ENCODE measurements at places on chromosomes 13 and 19. TPM values are rescaled to one million over a fixed set of nuclear protein-coding genes. Genes with fewer than 3 reads are reported as not detected.

DNA sequence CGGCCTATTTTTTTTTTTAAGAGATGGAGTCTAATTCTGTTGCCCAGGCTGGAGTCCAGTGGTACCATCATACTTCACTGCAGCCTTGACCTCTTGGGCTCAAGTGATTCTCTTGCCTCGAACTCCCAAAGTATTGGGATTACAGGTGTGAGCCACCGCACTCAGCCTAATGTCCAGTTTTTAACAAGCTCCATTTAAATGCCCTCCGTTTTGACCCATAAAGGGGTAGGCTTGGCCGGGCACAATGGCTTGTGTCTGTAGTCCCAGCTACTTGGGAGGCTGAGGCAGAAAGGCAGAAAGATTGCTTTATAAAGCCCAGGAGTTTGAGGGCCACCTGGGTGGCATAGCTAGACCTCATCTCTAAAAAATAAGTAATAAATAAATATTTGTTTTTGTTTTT is 11.8 kb downstream of the LDLR start:
- no peak for DNase-seq

The CAPN12 gene
- total RNA-seq, result 27.6 TPM

The ZNF227 gene
- total RNA-seq, result 22.4 TPM

DNA sequence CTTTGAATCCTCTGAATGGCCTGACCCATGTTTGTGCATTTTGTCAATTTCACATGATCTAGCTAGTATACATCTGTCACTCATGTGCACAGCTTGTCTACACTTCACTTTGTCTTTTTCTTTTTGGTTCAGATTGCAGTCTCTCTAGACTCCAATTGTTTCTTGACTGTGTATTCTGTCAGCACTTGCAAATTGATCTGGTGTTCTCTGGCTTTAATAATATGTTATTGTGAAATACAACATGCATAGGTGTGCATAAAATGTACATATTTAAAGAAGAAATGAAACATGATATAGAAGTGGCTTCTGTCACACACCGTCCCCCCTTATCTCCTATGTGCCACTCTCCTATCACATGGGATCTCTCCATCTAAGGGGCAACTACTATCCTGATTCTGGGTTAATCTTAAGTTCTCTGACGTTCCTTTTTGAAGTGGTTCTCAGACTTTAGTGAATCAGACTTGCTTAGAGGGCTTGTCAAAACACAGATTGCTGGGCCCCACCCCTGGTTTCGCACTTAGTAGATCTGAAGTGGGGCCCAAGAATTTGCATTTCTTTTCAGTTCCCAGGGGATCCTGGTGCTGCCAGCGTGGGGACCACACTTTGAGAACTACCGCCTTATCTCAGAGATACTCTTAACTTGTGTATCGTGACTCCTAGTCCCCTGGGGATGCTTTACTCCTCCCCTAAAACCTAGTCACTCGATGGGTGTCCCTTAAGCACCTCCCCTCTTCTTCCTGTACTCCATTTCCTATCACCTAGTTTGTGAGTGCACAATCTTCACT is 5.8 kb downstream of the KRTDAP start:
- DNase-seq, result no peak

The TMEM150B gene
- total RNA-seq, result 1.9 TPM

- no peak for DNase-seq
Measured at GRCh38 chr13:32047088-32047487, 15.5 kb downstream of the FRY start.

DNA sequence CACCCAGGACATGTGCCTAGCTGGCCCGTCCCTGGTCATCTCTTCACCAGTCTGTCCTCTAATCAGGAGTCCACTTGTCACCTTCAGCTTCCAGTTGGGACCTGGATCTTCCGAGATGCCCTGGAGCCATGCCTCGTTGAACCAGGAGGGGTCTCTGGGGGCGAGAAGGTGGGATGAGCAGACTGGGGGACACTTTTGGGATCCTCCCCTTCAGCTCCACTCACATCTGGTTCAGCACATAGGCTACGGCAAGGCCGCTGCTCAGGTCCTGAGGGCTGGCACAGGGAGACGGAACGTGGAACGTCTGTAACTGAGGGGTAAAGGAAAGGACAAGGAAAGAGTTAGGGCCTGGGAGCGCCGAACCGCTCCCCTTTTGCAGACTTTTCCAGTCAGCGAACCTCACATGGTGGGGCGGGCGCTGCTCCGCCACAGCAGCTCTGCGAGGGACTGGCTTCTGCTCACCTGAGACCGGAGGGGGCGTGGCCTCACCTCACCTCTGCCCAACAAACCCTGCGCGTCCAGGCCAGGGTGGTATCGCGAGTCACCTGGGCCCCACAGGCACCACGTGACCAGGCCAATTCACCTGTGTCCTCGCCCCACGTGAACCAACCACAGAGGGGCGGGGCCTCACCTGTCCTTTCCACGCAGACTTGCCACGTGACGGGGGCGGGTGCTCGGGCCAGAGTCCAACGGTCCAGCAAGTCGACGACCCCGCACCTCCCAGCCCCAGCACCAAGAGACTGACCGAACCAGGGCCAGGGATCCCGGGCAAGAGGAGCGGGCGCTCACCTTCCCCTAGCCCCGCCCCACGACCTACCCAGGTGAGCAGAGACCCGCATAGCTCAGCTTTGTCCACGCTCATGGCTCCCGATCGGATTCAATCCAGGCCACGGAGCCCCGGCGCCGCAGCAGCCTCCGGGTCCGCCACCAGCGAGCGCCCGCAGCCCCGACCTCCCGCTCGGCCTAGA is at the start of gene HOOK2:
Gene HOOK2 (minus strand): TSS at position 965 of the 968 bp plus-strand sequence. CDS start 103 bp downstream, at position 862.
- peak; percentile 96 for DNase-seq

The F10 gene
- 9.4 TPM for total RNA-seq

DNA sequence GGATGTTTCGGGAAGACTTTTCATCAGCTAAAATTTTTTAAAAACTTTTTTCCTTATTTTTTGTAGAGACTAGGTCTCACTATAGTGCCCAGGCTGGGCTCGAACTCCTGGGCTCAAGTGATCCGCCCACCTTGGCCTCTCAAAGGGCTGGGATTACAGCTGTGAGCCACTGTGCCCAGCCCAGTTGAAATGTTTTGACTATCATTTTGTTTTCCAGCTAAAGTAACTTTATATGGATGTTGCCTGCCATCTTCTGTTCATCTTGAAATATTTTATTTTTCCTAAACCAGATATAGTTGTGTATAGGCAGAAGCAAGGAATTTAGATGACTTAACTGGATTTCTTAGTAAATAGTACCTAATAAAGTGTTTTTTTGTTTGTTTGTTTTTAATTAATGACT is 7.0 kb downstream of the CAB39L start:
- DNase-seq, result no peak

The WDR18 gene
- 36.6 TPM for total RNA-seq

DNA sequence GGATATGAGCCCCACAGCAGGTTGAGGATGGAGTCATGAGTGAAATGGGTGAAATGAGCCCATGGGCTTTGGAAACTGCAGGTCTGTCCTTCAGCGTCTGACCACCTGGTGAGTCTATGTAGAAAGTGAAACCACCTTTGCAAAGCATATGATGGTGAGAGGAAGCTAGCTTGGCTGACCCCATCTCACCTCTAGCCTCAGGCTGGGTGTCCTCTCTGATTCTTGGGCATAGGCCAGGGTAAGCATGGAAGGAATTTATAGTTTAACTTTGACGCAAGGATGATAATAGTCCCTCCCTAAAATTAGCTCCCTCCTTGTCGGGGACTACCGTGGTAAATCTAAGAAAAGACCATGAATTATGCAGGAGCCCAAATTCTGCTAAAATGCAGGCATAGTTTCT is 16.8 kb upstream of the PSG9 start:
- DNase-seq, result no peak

DNA sequence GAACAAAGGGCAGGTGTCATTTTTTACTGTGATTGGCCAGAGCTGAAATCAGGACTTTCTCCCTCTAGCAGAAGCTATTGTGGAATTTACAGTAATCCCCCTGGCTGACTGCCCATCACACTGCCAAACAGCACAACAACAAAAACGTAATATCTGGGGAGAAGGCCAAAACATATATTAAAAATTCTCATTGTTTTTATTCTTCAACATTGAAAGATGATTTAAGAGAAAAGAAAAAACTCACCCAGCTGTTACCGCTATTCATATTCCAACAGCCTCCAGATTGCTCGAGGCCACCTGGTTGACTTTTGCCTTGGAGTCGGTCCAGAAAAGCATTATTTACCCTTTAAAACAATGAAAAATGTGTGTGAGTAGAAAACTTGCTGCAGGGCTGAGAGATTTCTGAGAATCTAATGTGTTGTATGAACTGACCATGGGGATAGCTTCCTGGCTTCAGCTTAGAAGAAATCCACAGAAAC is 97.2 kb downstream of the EPSTI1 start:
- no peak for DNase-seq

- no peak for DNase-seq
Measured at GRCh38 chr13:102877303-102877702, 31.5 kb downstream of the ERCC5 start.

- no peak for DNase-seq
Measured at GRCh38 chr13:76106763-76107162, 470.6 kb downstream of the LMO7 start.

- no peak for DNase-seq
Measured at GRCh38 chr13:100512422-100512821, 76.2 kb downstream of the GGACT start.

DNA sequence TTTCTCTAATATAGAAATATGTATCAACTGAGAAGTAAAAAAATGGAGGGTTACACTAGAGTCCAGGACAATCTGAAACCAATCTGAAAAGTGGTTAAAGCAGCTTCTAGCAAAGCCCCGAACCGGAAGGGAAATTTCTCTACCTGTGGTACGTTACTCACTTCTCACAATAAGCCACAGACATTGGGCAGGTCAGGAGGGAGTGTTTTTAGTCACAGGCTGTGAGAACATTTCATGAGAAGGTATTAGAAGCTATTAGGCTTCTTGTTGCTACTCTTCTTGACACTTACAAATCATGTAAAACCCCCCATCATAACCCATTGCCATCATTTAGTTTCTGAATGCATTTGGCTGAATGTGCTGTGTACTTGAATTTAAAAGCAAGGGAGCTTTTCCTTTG is 120.9 kb downstream of the NUFIP1 start:
- DNase-seq, result no peak

DNA sequence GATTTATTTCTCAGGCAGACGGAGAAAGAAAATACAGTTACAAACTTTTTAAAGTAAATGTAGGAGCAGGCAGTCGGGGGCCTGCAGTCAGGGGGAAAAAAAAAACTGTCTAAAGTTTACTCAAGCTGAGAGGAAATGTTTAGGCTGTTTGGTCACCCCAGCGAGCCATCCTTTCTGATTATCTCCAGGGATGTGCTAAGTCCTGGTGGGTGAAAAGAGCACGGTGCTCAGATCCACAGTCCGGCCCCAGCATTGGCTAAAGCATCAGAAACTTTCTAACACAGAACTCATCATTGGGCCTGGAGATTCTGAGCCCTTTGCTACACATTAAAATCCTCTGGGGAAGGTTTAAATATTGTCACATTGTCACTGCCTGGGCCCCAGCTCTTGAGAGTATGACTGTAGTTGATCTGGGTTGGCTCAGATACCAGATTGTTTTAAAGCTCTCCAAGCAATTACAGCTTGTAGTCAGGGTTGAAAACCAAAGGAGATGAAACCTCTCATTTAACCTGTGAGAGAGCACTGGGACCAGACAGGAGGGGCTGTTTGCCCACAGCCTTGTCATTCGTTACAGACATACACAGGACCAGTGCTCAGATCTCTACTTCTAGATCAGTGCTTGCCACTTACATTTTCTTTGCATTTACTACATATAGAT is 131.1 kb upstream of the HTR2A start:
- DNase-seq, result no peak

DNA sequence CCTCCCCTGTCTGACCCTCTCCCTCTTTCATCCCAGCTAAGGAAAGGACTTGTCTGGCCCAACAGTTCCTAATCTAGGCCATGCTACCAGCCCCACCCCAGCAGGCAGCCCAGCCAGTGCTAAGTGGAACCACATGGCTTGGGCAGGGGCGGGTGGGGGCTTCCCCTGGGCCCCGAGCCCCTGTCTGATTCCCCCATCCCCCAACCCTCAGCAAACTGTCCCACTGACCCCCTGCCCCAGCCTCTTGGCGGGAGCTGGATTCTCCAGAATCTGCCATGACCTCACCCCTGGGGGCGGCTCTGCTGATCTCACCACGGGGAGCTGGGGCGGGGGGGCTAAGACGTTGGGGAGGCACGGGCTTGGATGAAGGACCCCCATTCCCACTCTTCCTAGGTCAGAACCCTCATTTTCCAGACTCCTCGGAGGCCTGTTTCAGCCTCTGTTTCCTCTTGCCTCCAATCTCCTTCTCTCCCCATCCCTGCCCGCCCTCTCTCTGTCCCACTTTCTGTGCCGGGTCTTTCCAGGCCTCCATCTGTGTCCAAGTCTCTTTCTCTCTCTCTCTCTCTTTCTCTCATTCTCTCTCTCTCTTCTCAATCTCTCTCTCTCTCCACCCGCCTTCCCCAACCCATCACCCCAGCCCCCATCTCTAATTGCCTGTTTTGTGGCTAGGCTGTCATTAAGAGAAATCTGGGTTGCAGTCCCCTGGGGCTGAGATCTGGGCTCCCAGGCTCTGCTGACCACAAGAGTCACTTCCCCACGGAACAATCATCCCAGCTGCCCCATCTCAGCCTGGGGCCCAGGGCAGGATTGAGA is 2.7 kb downstream of the COL5A3 start:
- no peak for DNase-seq

- DNase-seq, result no peak
Measured at GRCh38 chr19:16376241-16376640, 51.6 kb downstream of the KLF2 start.

- no peak for DNase-seq
Measured at GRCh38 chr19:22421797-22422196, 349 bp downstream of the ZNF98 start.

- DNase-seq, result no peak
Measured at GRCh38 chr19:43610493-43610892, 1.4 kb upstream of the SRRM5 start.

DNA sequence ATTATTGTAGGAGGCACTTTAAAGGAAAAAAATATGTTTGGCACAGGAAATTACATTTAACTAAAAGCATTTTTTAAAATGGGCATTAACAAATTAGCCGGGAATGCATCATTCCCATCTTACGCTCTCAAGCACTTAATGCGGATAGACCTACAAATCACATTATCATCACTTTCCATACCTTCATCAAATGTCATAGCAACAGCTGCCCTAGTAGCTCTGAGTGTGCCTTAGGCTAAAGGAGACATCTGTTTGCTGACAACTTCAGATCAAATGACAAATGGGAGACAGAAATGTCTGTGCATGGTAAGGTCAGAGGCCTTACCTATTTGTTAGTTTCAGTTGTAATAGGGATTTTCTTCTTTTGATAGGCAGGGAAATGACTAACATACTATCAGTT is 773.2 kb upstream of the SLC10A2 start:
- no peak for DNase-seq
